A549 (cell line): ENCODE measurements at places on chromosomes 2 and 18.
A peak's percentile ranks its signal among the peaks of the same experiment; 100 is the strongest.

GRCh38 chr2:157418239-157418641 lies 25.6 kb downstream of the CYTIP start:
- DNase-seq: no peak

DNA sequence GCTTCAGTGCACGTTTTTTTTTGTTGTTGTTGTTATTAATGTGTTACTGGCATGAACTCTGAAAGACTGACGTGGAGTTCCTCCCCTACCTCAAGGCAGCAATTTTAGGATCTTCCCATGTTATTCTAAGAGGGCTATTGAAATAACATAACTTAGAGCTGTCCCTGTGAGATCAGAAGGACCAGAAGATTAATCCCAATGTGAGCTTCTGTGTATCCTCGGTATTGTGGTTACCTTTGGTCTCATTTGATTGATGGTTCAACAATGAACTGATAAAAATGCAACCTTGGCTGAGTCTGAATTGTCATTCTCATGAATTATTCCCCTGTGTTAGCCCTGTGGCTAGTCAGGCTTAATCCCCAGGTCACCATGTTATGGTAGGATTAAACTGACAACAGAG lies 394.1 kb downstream of the TRIB2 start:
- DNase-seq: no peak

DNA sequence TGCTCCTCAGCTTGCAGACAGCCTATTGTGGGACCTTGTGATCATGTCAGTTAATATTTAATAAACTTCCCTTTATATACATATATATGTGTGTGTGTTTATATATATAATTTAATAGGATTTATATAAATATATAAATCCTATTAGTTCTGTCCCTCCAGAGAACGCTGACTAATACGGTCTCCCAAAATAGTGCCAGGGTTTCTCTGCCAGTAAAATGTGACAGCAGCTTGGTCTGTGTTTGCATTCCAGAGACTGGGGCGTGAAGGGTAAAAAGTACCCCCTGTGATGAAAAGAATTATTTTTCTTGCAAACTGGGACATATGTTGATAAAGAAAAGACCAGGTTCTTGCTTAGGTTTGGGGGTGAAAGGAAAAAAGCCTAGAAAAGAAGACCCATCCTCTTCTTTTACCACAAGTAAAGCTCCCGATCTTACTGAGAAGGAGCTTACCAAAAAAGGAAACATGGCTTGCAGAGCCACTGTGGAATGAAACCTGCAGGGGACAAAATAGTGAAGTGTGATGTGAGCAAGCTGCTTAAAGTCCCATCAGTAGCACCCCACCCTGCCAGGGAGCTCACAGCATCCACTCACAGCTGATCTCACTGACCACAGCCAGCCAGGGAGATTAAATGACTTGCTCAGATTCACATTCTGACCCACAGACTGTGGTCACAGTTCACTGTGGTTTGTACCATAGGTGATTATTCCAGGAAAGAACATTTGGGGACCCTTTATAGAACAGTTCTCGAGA lies 110.9 kb upstream of the RMP24 start:
- no peak for DNase-seq

DNA sequence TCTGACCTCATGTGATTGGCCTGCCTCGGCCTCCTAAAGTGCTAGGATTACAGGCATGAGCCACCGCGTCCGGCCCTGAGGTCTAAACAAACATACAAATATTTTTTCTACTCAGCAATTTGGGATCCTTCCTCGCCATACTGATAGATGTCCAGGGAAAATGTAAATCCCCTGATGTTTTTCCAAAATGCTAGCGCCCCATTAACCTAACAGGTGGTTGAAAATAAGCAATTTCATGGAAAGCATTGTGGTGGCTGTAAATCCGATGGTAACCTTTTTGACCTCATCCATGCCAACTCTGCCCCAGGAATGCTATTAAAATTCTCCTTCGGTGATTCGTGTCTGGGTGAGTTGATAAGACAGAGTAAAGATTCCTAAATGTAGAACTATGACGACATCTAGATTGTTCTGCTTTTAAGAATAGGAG lies 19.3 kb downstream of the GEMIN6 start:
- peak; percentile 77 for DNase-seq

DNA sequence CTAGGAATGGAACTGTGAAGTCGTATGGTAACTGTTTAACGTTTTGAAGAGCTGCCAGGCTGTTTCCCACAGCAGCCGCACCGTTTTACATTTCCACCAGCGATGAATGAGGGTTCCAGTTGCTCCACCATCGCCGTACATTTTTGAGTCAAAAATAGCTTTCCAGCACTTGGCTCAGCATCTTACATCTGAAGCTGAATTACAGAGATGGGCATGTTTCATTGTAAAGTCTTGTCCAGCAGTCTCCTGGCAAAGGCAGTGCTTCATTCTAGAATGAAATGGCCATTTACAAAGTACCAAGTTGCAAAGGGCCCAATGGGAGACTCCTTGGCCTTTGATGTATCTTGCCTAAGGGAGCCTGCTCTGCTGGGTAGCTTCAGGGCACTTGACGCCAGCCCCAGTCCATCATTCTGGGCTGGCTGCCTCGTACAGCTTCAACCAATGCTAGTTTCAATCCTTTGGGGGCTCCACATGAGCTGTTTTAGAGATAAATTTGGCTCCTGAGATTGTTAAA lies 45.1 kb downstream of the ATIC start:
- DNase-seq: no peak

GRCh38 chr18:23893653-23894052 lies 120.9 kb upstream of the TTC39C start:
- no peak for DNase-seq

- DNase-seq: no peak
Observed at GRCh38 chr18:76943542-76944339, 121.4 kb downstream of the ZNF236 start.

DNA sequence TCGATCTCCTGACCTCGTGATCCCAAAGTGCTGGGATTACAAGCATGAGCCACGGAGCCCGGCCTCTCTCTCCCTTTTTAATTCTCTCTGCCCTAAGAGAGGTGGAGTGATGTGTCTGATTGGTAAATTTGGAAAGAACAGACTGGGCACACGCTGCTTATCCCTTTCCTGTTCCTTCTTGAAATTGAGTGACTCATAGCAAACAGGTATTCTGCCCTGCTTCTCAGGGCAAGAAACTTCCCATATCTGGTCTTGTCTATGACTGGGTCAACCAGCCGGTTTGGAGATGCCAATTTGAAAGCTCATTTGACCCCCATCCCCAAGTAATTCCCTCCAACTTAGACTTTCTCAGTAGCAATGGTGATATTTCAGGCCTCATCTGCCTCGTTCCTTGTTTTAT lies 15.0 kb downstream of the LYPD1 start:
- no peak for DNase-seq

DNA sequence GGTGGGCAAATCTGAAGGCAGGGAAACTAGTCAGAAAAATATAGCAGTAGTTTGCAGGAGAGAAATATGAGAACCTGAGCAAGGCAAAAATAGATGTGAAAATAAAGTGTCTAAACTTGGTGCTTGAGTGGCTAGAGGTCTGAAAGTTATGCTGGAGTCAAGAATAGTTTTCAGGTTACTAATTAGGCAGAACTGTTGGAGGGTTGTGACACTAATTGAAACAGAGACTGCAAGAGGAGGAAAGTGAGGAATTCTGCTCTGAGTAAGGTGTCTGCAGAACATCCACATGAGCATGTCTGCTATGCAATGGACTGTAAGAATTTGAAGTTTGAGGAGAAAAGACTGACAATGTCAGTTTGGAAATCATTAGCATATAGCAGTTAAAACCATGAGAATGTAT lies 444.0 kb upstream of the LRRTM1 start:
- DNase-seq: no peak

DNA sequence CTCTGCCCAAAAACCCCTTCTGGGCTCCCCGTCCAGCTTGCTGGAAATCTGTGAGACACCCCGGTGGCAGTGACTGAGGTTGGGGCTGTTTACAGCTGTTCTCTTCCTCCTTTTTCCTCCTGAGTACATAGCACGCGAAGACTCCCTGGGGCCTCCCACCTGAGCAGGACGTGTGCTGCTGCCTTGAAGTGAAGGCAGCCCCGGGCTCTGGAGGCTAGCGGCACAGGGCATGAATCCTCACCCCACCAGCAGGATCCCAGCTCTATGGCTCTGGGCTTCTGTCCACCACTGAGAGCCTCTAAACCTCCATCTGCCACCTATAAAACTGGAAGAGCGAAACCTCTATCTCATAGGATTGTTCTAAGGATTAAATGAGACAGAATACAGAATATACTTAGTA lies 182.5 kb downstream of the TMEM163 start:
- DNase-seq: no peak

GRCh38 chr18:76351961-76352581 lies 143.0 kb downstream of the ZNF516 start:
- peak; percentile 15 for DNase-seq

DNA sequence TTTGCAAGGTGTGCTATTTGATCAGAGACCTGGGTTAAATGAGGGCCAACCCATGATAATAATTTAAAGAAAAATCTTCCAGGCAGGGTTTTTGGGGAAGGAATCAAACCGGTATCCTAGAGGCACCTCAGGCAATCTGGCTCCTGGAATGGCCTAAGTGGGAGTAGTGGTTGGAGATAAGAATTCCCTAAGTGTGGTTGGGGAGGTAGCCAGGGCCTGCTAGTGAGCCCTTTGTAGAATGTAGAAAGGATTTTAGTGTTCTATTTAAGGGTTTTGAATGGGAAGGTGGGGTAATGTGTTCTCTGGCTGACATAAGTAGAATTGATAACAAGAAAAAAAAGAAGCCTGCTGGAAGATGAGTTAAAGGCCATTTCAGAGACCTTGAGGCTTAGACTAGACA lies 422.2 kb downstream of the XIRP2 start:
- DNase-seq: no peak

DNA sequence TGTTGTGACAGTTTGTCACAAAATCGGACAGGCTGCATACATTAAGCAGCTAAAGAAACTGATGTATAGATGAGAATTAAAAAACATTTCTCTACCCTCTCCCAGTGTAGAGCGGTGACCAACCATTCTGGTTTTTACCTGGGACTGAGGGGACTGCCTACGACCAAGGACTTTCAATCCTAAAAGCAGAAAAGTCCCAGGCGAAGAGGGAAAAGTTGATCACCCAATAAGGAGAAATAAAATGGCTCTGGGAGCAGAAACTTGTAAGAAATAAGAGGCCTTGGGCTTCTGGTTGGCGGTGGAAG lies 30.9 kb upstream of the YPEL5 start:
- DNase-seq: no peak

- no peak for DNase-seq
Observed at GRCh38 chr18:48778344-48779011, 172.3 kb downstream of the SMAD7 start.

GRCh38 chr18:38284972-38285371 lies 719.4 kb upstream of the CELF4 start:
- DNase-seq: no peak

GRCh38 chr2:29347774-29348461 lies 232.7 kb downstream of the CLIP4 start:
- DNase-seq: no peak

GRCh38 chr2:55107436-55107835 lies 57.2 kb upstream of the RTN4 start:
- no peak for DNase-seq

DNA sequence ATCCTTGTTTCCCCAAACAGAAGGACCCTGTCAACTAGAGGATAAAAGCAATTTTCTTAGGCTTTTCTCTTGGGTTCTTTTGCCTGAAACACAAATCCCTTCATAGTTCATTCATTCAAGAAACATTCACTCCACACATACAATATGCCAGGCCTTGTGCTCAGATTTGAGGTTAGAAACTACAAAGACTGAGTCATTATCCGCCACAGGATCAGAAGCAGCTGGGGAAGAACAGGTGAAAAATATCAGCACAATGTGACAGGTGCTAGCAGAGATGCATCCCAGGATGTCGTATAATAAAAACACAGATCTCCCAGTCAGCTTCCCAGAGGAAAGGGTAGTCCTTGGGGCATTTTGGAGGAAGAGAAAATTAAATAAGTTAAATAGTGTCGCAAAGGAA lies 172.4 kb downstream of the LRATD1 start:
- DNase-seq: no peak

- no peak for DNase-seq
Observed at GRCh38 chr2:641164-641871, 35.9 kb downstream of the TMEM18 start.

DNA sequence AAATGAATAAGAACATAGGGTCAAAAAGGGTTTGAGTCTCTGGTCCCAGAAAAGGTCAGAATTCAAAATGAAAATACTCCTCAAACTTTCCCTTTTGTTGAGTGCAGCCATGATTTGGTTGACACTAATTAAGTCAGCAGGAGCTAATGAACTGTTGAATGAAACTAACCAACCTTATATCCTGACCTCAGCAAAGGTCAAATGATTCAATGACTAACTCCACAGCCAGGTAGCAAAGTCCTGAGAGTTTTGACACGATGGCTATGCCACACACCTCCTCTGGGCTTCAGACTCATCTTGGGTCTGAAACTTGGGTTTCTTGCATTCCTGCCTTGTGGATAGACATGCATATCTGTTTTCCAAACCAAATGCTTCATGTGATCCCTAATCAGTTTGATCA lies 172.3 kb downstream of the INO80D start:
- DNase-seq: no peak

GRCh38 chr2:205699515-205700289 lies 17.4 kb downstream of the NRP2 start:
- no peak for DNase-seq

DNA sequence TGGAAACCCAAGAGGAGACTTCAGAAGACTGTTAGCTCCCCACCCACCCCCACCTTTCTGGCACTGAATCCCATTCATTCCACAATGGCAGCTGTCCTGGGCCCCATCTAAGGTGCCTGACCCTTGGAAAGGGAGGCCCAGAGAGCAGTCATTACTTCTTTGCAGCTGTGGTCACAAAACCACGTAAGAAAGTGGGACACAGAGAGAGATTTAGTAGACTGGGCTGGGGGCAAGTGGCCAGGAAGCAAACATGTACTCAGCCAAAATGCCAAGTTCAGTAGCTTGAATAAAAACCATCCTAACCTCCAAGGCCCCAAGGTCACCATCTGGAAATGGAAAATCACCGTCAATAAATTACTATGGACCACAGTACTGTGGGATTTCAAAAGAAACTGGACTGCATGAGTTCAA lies 381.4 kb downstream of the TNS1 start:
- DNase-seq: no peak

DNA sequence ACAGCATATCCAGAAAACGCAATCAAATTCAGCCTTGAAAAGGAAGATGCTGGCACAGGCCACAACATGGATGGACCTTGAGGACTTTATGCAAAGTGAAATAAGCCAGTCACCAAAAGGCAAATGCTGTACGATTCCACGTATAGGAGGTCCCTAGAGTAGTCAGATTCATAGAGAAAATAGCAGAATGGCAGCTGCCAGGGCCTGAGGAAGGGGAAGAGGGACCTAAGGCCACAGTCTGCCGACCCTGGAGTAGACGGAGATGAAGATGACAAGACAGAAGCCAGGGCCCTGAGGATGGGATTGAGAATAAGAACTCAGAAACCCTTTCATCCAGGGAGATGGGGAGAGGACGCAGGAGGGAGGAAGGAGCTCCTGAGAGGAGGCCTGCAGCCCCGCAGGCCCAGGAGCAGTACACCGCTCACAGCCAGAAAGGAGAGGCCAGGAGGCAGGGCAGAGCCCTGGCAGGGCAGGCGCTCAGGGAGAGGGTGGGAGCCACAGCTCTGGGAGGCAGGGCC lies 8.1 kb upstream of the MTERF4 start:
- no peak for DNase-seq

- DNase-seq: no peak
Observed at GRCh38 chr2:36441816-36442215, 86.2 kb downstream of the CRIM1 start.

- DNase-seq: peak; percentile 46
Observed at GRCh38 chr2:31785876-31786275, 205.1 kb upstream of the SRD5A2 start.
